ENCODE measurements at places on chromosomes 1 and 21.

- H3K4me1 ChIP-seq, result peaks cover 21% of the 10 kb centered on the region
- H3K36me3 ChIP-seq, result no peaks in the 10 kb centered on the region
- no peak for DNase-seq
- peak overlapping the region; percentile 24 for H3K4me3 ChIP-seq
- no peaks in the 10 kb centered on the region for H3K27me3 ChIP-seq
Measured at GRCh38 chr1:155093911-155094621, 15.4 kb downstream of the EFNA3 start.

DNA sequence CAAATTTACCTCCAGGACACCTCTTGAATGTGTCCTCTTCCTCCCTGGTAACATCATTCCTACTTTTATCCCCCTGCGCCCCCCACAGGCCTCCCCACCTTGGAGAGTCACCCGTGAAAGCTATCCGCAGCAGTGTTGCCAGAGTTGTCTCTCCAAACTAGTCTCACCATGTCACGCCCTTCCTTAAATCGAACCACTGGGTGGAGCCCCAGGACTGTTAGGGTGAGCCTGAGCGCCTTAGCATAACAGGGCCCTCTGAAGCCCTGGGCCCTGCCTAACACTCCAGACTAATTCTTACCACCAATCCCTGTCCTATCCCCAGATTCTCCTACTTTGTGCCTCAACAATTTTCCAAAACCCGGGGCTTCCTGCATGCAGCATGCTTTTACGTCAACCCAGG, 35.0 kb downstream of the HSD3B2 start:
- DNase-seq, result no peak
- no peaks in the 10 kb centered on the region for H3K4me1 ChIP-seq
- H3K27me3 ChIP-seq, result no peaks in the 10 kb centered on the region
- no peak overlapping the region for H3K4me3 ChIP-seq

DNA sequence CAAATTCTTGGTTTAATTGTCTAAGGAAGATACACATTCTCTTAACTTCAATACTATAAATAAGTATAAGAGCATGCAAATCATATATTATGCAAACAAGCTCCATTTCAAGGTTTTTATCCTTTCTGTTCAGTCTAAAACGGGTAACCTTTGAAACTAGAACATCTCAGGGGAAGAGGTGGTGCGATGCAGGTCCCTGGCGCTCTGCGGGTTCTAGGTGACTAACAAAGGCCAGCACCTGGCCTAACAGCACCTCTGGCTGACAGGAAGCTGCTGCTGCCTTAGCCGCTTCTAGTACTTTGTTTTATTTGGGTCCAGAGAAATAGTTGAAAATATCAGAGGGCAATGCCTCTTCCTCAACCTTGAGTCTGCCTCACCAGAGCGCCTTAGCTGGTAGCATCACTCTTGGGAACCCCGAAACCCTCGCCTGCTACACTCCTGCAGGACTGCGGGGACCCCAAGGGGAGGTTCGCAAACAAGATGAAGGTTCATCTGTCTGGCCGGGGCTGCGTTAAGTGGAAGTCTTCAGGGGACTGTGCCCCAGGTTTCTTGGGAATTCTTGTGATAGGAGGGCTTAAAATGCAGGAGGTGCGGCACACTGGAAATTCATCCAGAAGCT, 45.5 kb downstream of the PRDM15 start:
- no peaks in the 10 kb centered on the region for H3K27me3 ChIP-seq
- H3K4me3 ChIP-seq, result no peak overlapping the region
- H3K4me1 ChIP-seq, result no peaks in the 10 kb centered on the region

- no peaks in the 10 kb centered on the region for H3K27me3 ChIP-seq
- no peak overlapping the region for H3K4me3 ChIP-seq
- DNase-seq, result no peak
- H3K4me1 ChIP-seq, result no peaks in the 10 kb centered on the region
Measured at GRCh38 chr1:237884237-237884636, 6.5 kb downstream of the ZP4 start.

- H3K4me1 ChIP-seq, result no peaks in the 10 kb centered on the region
- H3K27ac ChIP-seq, result no peak overlapping the region
- H3K4me3 ChIP-seq, result peak overlapping the region; percentile 62
- H3K36me3 ChIP-seq, result no peaks in the 10 kb centered on the region
- no peaks in the 10 kb centered on the region for H3K27me3 ChIP-seq
- no peak for DNase-seq
Measured at GRCh38 chr1:245953876-245954660, 553.0 kb downstream of the SMYD3 start.

- no peak for DNase-seq
- peak overlapping the region; percentile 59 for H3K27ac ChIP-seq
- H3K4me1 ChIP-seq, result peaks cover 15% of the 10 kb centered on the region
- H3K36me3 ChIP-seq, result no peaks in the 10 kb centered on the region
Measured at GRCh38 chr1:87956750-87957149, 628.1 kb downstream of the LMO4 start.

DNA sequence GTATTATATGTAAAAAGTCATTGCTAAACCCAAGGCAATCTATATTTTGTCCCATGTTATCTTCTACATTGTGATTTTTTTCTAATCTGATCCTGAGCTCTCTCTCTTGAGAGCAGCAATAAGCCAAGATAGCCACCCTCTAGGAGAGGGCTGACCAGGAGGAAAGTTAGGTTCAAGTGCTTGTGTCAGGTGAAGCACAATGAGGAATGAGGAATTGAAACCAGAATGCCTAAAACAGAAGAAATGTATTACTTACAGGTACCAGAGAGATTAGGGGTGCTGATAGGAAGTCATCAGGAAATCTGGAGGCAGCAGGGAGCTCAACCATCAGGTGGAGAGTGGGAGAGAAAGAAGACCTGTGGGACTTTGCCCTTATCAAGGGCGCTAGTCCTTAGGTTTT, 85.5 kb upstream of the BARHL2 start:
- no peak for DNase-seq
- no peak overlapping the region for H3K27ac ChIP-seq
- H3K4me1 ChIP-seq, result no peaks in the 10 kb centered on the region
- H3K27me3 ChIP-seq, result no peaks in the 10 kb centered on the region
- H3K4me3 ChIP-seq, result no peak overlapping the region

DNA sequence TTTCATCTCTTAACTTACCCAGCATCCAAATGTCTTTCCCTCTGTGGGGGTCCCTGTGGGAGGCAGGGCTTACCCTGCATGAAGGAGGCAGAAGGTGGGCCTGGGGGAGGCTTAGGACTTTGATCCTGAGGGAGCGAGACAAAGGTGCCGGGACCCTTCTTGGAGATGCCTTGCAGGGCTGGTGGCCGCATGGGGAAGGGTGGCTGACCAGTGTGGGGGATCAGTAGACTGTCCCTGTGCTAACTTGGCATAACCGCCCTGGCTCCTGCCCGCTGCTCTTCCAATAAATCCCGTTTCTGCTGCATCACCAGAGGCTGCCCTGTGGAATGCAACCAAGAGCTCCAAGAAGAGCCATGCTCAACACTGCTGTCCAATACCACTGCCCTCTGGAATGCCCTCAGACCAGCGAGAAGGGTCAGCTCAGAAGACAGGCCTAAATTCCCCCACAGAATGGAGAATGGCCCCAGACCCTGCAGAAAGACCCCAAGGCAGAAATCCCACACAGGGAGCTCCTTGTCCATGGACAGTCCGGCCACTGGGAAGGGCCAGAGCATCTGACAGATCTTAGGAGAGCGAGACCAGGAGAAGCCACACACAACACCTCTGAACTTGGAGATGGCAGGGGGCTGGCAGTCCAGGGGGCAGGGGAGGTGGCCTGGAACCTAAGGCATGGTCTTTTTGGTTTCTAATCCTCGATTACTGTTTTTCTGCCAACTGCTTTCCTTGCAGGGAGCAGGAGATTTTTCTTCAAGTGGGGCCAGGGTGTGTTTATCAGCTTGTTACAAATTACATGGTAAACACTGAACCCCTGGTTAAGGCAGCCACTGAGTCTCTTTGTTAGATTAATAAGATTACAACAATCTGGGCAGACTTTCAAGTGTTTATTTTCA, 46.7 kb upstream of the DMRTB1 start:
- no peak overlapping the region for H3K27ac ChIP-seq
- DNase-seq, result no peak
- no peaks in the 10 kb centered on the region for H3K4me1 ChIP-seq
- no peaks in the 10 kb centered on the region for H3K27me3 ChIP-seq

- H3K27me3 ChIP-seq, result no peaks in the 10 kb centered on the region
- no peak for DNase-seq
- no peaks in the 10 kb centered on the region for H3K36me3 ChIP-seq
- H3K4me3 ChIP-seq, result no peak overlapping the region
- H3K4me1 ChIP-seq, result peaks cover 14% of the 10 kb centered on the region
- H3K27ac ChIP-seq, result no peak overlapping the region
Measured at GRCh38 chr1:234897754-234898454, 230.7 kb downstream of the TOMM20 start.

- no peaks in the 10 kb centered on the region for H3K27me3 ChIP-seq
- no peak overlapping the region for H3K4me3 ChIP-seq
- H3K27ac ChIP-seq, result peak overlapping the region; percentile 82
- peaks cover 78% of the 10 kb centered on the region for H3K4me1 ChIP-seq
- no peaks in the 10 kb centered on the region for H3K36me3 ChIP-seq
- no peak for DNase-seq
Measured at GRCh38 chr21:39007532-39007931, 175.7 kb downstream of the PSMG1 start.

- no peaks in the 10 kb centered on the region for H3K4me1 ChIP-seq
- H3K27ac ChIP-seq, result no peak overlapping the region
- no peaks in the 10 kb centered on the region for H3K27me3 ChIP-seq
- no peak overlapping the region for H3K4me3 ChIP-seq
- DNase-seq, result no peak
Measured at GRCh38 chr1:60415696-60416095, 342.1 kb upstream of the C1orf87 start.

DNA sequence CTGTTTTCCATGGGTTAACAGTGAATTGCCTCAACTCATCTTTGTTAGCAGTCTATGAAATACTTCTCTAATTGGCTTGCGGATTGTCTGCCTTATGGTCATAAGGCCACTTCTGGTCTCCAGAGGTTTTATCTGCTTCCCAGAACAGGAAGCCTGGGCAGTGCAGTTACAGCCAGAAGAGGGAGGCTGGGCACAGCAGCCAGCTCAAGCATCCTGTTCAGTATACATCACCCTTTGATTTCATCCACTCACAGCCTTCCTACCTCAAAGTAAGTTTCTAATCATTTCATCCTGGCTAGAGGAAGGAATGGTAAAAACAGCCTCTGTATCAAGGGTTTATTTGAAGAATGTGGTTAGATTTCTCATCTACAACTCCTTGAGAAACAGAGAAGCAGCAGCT, 311.5 kb upstream of the DEPDC1 start:
- no peaks in the 10 kb centered on the region for H3K4me1 ChIP-seq
- no peaks in the 10 kb centered on the region for H3K27me3 ChIP-seq
- H3K27ac ChIP-seq, result no peak overlapping the region
- H3K36me3 ChIP-seq, result no peaks in the 10 kb centered on the region
- no peak overlapping the region for H3K4me3 ChIP-seq

- H3K36me3 ChIP-seq, result no peaks in the 10 kb centered on the region
- peaks cover 24% of the 10 kb centered on the region for H3K27me3 ChIP-seq
- no peak overlapping the region for H3K27ac ChIP-seq
- peak overlapping the region; percentile 67 for H3K4me3 ChIP-seq
Measured at GRCh38 chr1:156419854-156420204, 50.8 kb downstream of the RHBG start.

GRCh38 chr1:182869241-182869666, 30.1 kb downstream of the DHX9 start:
- H3K27me3 ChIP-seq, result no peaks in the 10 kb centered on the region
- H3K27ac ChIP-seq, result no peak overlapping the region
- DNase-seq, result no peak
- peaks cover 48% of the 10 kb centered on the region for H3K36me3 ChIP-seq

- H3K4me1 ChIP-seq, result no peaks in the 10 kb centered on the region
- DNase-seq, result no peak
- no peak overlapping the region for H3K4me3 ChIP-seq
- H3K27me3 ChIP-seq, result no peaks in the 10 kb centered on the region
- no peaks in the 10 kb centered on the region for H3K36me3 ChIP-seq
- no peak overlapping the region for H3K27ac ChIP-seq
Measured at GRCh38 chr1:45859221-45859620, 55.8 kb downstream of the MAST2 start.

- H3K4me1 ChIP-seq, result no peaks in the 10 kb centered on the region
- H3K27me3 ChIP-seq, result no peaks in the 10 kb centered on the region
- no peak for DNase-seq
- H3K27ac ChIP-seq, result no peak overlapping the region
- no peak overlapping the region for H3K4me3 ChIP-seq
- H3K36me3 ChIP-seq, result no peaks in the 10 kb centered on the region
Measured at GRCh38 chr1:227191607-227192006, 126.7 kb downstream of the CDC42BPA start.

GRCh38 chr1:210272666-210273065, 40.1 kb downstream of the SERTAD4 start:
- no peaks in the 10 kb centered on the region for H3K36me3 ChIP-seq
- no peak overlapping the region for H3K27ac ChIP-seq
- no peaks in the 10 kb centered on the region for H3K27me3 ChIP-seq
- DNase-seq, result no peak

DNA sequence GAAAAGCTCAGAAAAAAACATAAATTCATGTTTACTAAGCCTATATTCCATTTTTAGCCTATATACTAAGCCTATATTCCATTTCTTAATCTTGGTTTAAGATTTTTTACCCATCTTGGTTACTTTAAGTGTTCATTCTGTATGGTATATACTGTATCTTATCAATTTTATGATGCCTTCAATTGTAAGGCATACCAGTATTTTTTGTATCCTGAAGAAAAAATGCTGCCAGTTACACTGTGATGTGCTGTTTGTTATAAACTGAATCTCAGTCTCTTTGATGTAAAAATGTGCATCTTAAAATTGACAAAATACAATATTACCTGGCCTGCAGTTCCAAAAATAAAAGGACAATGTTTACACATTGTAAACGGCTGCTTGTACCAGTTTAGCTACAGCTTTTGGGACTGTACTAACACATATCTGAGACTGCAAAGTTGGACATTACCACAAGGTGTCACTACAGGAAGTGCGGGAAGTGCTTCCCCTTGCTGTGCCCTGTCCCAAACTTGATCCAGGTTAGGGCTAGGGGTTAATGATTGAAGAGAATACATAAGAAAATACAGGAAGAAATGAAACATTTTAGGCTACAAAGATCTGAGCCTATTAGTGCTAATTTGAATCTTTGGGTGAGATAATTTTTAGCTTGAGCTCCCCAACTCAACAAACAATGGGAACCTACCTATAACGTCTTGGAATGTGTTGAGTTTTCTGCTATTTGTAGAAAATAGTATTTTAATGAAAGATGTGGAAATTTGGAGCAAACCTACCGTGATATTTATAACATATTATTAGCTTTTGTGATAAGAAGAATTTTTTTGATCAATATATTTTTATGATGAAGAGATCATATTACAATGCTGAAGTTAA, 108.9 kb downstream of the LBR start:
- H3K4me1 ChIP-seq, result no peaks in the 10 kb centered on the region
- H3K27me3 ChIP-seq, result no peaks in the 10 kb centered on the region
- no peak overlapping the region for H3K4me3 ChIP-seq
- no peaks in the 10 kb centered on the region for H3K36me3 ChIP-seq
- H3K27ac ChIP-seq, result no peak overlapping the region

DNA sequence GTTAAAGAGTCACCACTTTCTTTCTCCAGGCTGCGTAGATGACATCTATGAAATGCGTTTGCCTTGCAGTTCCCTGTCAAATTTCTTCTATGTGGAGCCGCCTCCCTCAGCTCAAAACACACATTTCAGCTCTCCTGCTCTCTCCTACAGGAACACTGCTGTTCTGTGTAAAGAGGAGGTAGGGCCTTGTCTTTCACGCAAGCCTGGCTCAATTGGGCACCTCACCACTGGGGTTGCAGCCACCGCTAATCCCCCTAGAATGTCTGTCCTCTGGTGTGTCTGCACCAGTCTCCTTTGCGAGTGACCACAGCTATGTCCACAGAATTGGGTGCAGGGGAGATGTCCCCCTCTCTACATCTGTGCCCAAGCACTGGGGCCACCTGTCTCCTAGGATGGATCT, 31.8 kb upstream of the CFHR4 start:
- H3K36me3 ChIP-seq, result no peaks in the 10 kb centered on the region
- no peak overlapping the region for H3K4me3 ChIP-seq
- no peak for DNase-seq
- no peaks in the 10 kb centered on the region for H3K27me3 ChIP-seq
- no peak overlapping the region for H3K27ac ChIP-seq
